ENCODE measurements at places on chromosomes 7 and 10.

DNA sequence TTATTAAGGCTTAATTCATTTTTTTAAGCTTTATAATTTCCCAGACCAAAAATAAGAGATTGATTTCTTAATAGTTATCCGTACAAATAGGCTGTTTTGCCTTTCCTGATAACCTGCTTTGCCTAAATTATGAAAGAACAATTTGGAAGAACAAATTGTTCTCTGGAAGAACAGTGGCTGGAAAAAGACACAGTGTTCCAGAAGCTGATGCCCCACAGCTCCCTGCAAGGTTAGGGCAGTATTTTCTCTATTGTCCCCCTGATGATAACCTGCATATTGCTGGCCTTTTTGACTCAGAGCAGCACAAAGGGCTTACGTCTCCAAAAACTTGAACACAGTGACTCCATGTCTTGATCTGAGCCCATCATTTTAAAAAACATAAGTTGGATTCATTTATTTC, 151.5 kb downstream of the CSTF2T start:
- DNase-seq: no peak

DNA sequence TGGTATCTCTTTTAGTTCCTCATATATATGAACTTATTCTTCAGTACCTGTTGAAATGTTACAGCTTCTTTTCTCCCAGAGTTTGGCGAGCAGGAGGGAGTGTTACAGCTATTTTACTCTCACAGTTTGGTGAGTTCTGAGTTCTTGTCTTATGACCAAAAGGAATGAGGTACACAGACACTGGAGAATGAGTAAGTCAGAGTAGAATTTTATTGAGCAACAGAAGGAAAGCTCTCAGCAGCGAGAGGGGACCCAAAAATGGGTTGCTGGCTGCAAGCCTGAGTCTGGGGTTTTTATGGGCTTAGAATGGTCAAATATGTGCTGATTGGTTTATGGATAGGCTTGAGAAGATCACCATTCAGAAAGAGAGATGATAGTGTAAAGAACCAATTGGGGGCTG, 175.2 kb downstream of the CDK14 start:
- no peak for DNase-seq

DNA sequence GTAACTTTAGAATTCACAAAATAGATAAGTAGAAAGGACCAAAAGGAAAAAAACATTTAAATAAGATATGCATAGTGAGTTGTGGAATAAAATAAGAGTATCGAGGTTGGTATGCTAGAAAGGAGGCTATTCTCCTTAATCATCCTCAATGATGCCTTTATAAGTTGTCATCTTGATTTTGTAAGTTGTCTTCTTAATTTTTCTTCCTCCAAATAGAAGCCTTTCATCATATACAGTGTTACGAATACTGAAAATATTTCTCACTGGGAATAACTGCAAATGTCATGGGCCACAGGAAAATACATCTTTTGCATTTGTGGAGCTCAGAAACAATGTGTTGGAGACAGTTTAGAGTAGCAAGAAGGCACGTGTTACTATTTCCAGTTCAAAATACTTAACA, 31.5 kb upstream of the PRTFDC1 start:
- DNase-seq: no peak

DNA sequence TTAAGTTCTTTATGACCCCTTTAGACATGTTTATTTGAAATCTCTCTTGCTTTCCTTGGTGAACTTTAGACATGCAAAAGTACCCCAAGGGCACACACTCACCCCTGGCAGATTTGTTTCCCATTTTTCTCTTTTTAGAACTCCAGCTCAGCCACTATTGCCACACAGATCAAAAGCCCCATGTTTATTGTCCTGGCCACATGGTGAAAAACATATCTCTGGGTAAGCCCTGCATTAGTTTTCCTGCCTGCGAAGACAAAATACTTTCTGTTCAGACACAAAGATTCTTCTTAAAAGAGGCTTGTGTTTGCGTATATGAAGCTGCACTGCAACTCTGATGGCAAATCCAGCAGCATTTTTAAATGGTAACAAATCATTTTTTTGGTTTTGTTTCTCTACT, 200.0 kb downstream of the POLR1F start:
- no peak for DNase-seq

GRCh38 chr7:95169678-95170077, 154.7 kb downstream of the PON1 start:
- DNase-seq: peak; percentile 38

DNA sequence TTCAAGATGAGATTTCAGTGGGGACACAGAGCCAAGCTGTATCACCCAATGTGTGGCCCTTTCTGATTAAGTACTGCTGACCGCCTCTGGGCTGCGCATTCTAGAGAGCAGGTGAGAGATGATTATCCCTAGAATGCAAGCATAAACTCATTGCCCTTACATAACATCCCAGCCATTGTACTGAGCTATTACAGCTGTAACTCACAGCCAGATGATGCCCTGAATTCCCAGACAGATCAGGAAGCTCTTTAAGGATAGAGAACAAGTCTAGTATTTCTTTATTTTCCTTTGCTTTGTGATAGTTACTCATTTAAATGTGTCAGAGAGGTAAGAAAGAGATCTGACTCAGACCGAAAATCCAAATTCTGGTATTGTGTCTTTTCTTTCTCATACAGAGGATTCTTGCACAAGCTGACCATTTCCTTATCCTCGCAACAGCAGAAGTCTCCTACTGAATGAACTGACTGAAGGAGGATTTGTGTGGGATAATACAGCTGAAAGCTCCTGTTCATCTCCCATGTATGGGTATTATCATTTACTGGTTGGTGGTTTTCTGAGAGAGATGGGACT, 58.4 kb downstream of the ZNF22 start:
- DNase-seq: no peak

DNA sequence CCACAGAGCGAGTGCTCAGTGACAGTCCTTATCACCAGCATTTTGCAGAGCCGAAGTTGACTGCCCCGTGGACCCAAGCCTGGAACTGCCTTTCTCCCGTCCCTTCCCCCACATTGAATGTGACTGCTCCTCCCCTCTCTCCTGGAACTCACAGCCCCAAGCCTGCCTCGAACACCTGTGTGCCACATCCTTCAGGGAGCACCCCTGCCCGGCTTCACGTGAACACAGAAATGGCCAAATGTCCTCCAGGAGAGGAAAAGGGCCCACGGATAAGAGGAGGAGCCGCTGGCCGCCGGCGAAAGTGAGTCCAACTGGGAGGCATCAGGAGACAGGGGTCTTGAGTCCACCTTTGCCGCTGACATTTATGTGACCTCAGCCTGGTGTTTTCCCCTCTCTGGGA, 16.2 kb downstream of the STX1A start:
- no peak for DNase-seq

DNA sequence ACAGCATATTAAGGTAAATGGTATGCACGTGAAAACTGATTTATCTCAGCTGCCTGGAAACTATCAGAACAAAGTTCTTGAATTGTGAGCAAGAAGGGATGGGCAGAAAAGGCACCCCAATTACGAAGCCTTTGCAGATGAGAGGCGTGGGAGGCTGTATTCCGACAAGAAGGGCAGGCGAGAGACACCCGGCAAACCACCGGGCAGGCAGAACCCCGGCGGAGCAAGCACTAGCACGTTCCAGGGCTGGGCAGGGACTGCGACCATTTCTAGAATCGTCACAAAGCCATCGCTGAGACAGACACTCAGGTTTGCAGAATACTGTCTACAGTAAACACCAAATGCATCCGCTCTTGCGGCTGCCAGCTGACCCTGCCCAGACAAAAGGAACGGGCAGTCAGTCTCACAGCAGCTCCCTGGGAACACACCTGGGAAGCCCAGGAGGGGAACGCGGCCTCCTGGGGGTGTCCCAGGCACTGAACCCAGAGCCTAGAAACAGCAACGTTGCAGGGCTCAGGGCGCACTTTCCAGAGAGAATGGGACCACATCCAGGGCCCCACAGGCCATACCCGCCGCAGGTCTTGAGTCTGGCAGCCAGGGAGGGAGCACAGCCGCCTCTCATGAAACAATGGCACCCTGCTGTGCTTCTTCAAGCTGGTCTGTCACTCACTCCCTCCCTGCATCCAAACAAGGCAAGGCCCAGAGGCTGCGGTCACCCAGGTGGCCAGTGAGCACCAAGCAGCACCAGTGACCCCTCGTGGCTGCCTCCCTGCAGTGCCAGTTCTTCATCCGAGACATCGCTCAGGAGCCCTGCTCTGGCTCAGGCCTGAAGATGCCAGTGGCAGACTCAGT, 261.9 kb downstream of the PTPRN2 start:
- no peak for DNase-seq

DNA sequence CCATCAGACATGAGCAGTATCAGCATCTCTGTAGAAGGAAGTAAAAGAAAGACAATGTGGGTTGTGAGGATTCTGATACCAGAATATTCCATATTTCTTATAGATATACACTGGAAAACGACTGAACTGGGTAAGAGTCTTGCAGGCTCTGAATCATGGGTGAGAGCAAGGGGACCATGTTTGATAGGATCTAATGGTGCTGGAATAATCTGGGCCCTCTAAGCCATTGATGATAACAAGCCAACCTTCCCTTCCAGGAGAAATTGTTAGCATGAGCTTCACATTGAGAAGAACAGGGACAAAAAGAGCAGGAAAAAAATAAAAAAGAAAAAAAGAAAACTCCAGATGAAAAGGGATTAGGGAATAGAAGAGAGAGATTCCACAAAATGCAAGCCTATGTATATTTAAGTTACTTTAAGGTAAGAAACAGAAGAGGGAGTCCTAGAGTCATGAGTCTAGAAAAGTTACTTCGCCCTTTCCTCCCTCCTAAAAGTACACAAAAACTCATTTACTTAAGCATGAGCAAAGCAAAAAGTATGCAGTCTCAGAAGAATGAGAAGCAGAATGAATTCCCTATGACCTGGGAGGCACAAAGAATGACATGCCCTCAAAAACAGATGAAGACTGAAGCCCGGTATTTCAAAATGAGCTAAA, 181.9 kb downstream of the TMEM26 start:
- DNase-seq: peak; percentile 45

- peak; percentile 68 for DNase-seq
Observed at GRCh38 chr7:46705386-46706255, 784.5 kb upstream of the IGFBP3 start.

DNA sequence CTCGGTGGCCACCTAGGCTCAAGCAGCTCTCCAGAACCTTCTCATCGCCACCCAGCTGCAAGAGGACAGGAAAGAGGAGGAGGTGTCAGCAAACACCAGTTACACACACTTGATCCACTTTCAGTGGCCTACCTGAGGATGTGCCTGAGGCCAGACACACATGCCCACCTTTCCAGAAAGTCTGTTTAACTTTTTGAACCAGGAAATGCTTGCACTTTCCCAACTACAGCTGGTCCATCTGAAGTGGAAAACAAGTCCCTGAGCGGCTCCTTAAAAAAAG, 15.7 kb upstream of the CYREN start:
- DNase-seq: no peak

DNA sequence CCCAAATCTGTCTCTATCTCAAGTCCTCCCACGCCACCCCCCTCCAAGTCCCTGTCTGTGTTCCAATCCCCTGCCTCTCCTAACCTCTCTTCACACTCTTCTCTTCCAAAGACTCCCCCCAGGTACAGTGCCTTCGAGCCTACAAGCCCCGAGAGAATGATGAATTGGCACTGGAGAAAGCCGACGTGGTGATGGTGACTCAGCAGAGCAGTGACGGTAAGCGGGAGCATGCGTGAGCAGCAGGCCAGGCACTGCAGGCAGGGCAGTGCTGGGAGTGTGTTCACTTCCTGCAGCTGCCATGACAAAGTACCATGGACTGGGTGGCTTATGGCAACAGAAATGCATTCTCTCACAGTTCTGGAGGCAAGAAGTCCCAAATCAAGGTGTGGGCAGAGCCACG, 23.4 kb downstream of the ARHGEF5 start:
- no peak for DNase-seq

- DNase-seq: no peak
Observed at GRCh38 chr7:12814828-12815227, 127.4 kb downstream of the ARL4A start.
